ENCODE measurements at places on chromosomes 7 and 10.
A peak's percentile ranks its signal among the peaks of the same experiment; 100 is the strongest.

- DNase-seq, result no peak
Measured at GRCh38 chr7:16431646-16432424, 10.5 kb upstream of the CRPPA start.

GRCh38 chr7:151007469-151007898 lies 16.7 kb downstream of the NOS3 start:
- no peak for DNase-seq

DNA sequence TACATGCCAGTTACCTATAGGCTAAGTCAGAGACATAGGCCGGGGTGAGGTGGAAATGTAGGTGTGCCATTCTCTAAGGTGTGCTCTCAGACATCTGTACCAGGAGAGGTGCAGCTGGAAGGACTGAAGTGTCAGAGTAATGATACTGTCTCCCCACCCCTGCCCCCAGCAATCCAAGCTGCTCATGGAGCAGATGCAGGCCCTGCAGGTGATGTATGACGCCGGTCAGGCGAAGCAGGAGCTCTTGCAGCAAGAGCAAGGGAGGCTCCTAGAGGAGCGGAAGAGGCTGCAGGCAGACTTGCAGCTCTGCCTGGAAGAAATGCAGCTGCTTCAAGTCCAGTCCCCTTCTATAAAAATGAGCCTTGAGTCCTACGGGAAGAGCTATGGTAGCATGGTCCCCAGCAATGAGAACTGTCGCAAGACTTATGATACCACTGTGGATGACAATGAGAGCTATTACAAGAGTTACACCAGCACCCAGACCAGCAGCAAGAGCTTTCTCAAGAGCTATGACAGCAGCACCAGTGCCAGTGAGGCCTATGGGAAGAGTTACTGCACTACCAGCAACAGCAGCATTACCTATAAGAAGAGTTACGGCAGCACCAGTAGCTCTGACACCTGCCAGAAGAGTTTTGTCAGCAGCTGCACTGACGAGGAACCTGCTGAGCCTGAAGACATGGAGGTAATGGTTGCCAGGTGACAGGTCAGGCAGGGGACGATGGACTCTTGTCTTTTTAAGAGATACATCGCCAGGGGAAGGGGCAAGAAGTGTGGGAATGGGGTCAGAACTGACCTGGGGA lies 18.4 kb upstream of the FLNC start:
- no peak for DNase-seq

DNA sequence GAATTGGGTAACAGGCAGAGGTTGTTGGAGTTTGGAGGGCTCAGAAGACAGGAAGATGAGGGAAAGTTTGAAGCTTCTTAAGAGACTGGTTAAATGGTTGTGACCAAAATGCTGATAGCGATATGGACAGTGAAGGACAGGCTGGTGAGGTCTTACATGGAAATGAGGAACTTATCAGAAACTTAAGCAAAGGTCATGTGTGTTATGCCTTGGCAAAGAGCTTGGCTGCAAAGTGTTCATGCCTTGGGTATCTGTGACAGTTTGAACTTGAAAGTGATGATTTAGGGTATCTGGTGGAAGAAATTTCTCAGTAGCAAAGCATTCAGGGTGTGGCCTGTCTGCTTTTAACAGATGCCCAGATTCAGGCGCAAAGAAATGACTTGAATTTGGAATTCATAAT lies 64.5 kb upstream of the EEPD1 start:
- no peak for DNase-seq

GRCh38 chr7:128036226-128036940 lies 5.1 kb upstream of the LRRC4 start:
- no peak for DNase-seq

DNA sequence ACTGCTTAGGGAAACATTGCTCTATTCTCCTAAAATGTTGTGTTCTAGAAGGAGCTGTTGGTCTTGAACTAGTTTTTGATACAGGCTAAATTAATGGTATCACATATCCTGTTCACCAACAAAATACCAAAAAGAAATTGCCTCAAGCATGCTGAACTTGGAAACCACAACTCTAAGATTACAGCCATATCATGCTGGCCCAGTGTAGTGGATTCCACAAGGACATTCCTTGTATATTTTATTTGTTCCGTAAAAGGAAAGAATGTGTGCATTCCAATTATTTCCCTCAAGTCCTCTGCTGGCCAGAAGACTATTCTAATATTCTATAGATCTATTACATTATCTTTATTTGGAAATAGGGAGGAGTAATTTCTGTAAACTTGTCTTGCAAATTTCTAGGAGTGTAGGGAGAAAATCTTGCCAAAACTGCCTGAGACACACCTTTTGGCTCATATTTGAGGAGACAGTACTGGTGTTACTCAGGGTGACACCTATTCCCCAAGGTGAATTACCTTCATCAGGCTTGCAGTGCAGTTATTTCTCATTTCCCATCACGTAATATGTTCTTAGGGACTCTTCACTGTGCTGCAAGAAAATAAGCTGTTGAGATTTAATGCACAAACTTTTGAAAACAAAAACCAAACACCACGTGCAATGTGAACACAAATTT lies 1.9 kb upstream of the NEBL start:
- DNase-seq, result no peak

GRCh38 chr10:125489731-125490130 lies 193.2 kb downstream of the TEX36 start:
- no peak for DNase-seq

- DNase-seq, result peak; percentile 25
Measured at GRCh38 chr10:59668096-59668495, 41.6 kb downstream of the SLC16A9 start.

GRCh38 chr10:100886963-100887362 lies 25.8 kb upstream of the SLF2 start:
- DNase-seq, result no peak

DNA sequence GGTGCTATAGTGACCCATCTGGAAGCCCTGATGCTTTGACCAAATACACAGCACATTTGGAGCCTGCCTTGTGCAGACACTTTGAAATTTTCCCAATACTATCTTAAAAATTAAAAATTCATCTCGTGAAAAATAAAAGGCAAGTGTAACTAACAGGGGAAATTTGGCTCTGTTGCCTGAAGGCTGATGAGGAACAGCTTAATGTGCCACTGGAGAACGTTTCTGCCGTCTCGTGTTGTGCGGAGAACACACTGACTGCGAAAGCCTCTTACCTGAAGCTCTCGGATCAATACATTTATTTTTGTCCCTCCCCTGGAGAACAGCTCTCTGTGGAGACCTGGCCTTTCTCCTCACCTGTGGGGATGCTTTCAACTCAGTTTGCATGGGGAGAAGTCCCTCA lies 77.2 kb upstream of the CHST15 start:
- no peak for DNase-seq

DNA sequence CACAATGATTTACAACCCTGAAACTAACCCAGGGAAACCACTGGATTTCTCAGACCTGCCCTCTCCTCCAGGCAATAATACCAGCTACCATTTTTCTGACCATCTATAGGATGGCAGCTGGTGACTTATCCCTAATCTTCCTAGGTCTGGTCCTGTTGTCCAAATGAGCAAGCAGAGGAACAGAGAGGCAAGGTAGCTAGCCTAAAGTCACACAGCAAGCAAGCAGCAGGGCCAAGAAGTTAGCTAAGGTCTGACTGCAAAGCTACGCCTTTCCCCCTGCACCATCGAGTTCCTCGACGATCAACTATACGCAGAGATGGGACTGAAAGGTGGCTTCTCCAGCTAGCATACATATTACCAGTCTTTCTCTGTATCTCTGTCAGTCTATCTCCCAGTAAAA lies 25.3 kb downstream of the ATXN7L1 start:
- no peak for DNase-seq

DNA sequence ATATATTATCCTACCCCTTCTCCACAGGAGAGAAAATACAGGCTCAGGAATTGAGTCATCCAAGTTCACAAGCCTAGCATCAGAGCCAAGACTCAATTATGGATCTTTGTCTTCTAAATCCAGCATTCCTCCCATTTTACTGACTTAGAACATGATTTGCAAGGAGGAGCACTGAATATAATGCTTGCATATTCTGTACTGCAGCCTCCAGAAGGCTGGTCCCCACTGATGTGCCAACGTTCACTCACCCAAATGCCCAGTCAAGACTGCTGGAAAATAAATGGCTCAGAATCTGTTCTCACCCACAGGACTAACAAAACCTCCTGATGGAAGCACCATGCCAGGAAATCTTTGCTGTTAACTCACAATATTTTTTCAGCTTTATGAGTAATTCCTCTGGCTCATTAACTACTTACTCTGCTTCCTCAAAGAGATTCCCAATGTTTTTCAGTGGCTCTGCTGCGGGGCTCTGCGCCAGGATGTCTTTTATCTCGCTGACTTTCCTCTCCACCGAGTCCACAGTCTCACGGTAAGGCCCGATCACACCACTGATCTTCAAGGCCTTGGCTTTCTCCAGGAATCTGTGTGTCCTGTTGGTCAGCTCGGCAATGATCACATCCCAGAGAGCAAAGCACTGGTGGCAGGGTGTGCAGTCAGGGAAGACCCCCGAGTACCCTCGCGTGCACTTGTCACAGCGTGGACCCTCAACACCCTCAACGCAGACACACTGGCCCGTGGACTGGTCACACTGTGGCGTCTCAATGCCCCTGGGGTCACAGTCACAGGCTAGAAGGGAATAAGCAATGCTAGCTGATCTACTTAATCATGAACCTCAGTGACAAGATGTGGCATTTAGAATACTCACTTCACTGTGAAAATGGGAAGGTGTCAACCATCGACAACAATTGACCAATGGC lies 48.8 kb downstream of the DLD start:
- DNase-seq, result no peak

DNA sequence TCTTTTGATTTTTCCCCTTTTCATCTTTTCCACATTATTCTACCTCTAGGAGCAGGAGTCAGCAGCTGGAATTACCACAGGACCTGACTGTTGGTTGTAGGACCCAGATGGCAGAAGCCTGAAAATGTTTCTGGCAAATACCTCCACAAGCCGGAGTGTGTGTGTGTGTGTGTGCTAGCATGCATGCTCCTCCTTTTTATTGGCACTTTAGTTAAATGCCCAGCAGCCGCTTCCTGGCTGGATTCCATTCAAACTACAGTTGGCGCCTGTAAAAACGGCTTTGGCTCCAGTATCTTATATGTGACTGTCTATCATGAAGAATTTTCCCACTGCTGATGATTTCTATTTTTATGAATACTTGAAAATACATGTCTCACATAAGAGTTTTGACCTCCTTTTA lies 319.7 kb upstream of the SP4 start:
- DNase-seq, result no peak

DNA sequence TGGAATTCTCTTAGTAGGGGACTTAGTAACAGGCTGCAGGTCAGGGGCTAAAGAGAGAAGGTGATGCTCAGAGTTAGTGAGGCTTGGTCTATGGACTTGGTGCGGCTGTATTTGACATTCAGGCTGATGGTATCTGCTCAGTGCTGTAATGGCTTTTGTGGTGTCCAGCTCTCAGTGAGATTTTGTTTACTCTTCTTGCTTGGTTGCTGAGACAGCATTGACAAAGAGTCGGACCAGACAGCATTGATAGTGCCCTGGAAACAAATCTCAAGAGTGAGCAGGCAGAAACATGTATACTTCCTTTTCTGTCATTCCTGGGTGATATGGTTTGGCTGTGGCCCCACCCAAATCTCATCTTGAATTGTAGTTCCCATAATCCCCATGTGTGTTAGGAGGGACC lies 202.0 kb downstream of the STK31 start:
- no peak for DNase-seq

DNA sequence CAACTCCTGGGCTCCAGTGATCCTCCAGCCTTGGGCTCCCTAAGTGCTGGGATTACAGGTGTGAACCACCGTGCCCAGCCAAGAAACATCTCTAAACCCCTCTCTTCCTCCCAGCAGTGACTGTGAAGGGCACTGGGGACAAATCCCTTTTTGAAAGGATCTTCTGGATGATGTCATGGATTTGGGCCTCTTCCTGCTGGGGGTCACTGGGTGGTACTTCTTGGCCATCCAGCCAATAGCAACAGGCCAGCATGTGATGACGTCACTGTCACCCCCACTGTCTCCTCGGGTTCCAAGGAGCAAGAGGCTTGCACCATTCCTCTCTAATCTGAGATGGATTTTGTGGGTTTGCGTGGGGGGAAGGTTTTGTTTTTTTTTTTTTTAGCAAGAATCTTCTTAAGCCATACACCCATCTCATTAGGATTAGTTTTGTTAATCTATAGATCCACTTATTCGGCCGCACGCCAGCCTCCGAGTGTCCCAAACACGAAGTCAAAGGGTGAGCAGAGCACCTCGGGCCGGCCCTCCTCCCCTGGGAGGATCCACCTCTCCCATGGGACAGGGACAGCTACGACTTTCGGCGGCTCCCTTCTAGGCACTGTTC lies 29.4 kb upstream of the TNRC18 start:
- DNase-seq, result no peak

- no peak for DNase-seq
Measured at GRCh38 chr10:63798599-63799498, 277.6 kb downstream of the REEP3 start.

DNA sequence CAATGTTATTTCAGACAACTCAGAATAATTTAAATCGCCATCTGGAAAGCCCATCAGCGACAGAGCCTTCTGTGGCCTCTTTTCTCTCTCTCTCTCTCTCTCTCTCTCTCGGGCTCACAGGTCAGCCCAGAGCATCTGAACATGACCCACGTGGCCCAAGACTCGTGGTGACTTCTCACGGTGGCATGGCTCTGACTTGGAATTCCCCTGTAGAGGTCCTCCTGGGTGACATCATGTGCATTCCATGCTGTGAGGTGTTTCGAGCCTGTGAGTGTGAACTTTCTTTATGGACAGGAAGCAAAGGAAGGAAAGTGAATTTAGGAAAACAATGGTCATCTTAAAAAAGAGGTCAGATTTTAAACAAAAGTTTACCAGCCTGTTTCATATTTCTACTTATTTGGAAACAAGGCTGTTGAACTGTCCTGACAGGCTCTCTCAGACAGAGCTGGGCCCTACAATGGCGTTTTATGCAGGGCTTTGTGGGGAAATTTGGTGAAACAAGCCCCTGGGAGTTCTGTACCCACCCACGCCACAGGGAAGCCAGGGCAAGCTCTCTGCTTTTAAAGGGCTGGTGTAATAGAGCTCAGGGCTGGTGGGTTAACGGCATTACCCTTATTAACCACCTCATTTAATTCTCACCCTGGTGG lies 359.7 kb upstream of the ZNF32 start:
- no peak for DNase-seq

GRCh38 chr7:51316262-51316665 lies 345 bp downstream of the COBL start:
- DNase-seq, result peak; percentile 59

DNA sequence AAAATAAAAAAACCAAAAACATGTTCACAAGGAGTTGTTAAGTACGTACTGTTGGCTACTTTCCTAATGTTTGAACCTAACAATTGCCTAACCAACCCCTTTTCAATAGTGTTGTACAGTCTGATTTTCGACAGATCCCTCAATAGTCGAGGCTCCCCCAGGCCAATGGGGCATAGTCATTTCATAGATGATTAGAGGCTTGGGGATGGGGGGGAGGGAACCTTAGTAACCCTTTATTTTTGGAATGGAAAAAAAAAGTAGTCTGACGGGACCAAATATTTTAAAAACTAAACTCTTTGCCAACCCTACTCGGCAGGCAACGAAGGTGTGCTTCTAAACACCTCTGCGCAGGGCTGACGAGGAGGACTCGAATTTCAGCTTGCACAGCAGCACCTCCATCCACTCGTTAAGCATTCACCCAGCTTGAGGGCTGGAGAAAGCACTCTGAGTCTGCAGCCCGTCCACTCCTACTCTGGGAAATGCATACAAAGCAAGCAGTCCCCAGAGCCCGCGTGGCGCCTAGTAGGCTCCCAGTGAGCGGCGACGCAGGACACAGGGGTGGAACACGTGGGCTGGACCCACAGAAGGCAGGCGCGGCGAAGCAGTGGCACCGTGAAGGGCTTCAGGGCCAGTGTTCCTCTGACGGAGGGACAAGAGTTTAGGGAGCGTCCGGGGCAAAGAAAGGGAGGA lies 899 bp downstream of the PUS7 start:
- DNase-seq, result peak; percentile 15

All from NCI-H510A (cell line).